Karpas-422 (cell line): ENCODE measurements at places on chromosomes 13 and 19.

DNA sequence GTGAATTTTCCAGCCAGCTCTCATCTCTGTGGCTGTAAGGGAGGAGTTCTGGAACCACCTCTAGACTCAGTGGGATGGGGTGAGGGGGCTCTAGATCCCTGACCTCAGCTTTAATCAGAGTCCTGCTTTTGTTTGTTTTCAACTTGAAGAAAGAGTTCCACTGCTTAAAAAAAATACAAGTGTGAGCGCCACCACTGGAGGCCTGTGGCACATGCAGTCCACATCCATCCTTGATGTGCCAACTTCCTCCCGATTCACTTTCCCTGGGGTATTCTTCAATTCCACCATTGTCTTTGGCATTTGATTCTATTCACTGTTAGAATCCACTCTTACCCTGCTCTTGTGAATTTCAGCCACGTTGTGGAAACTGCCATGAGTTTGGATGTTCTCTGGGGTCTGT is 62.4 kb upstream of the GJB6 start:
- no peaks in the 10 kb centered on the region for H3K36me3 ChIP-seq
- H3K4me3 ChIP-seq = no peak overlapping the region
- H3K27me3 ChIP-seq = no peaks in the 10 kb centered on the region
- no peak for DNase-seq
- peaks cover 25% of the 10 kb centered on the region for H3K4me1 ChIP-seq
- H3K27ac ChIP-seq = no peak overlapping the region

DNA sequence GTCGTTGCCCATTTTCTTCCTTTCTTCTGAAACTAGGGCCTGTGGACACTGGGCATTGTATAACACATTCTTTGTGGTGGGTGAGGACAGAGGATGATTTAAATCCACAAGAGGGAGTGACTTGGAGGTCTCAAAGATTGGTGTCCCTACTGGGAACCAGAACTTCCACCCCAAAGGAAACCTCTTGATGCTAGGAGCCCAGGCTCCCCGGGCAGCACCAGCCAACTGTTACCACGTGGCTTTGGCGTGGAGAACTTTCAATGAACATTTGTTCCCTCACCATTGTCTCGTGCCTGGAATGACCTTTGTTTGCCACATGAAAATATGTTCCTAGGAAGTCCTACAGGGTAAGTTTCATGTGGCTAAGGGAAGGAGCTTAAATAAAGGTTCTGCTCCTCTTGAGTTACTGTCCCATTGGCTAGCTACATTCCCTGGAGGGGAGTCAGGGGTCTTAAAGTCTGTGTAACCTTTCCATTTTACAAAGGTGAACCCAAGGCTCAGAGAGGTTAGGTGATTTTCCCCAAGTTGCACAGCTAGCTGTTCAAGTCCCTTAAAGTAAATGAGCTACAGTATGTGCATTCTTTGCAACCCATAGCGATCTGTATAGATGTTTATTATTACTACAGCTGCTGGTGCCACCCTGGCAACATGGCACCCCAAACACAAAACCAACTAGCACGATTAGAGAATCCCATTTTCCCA is 5.0 kb upstream of the CDX2 start:
- H3K4me1 ChIP-seq = no peaks in the 10 kb centered on the region
- H3K36me3 ChIP-seq = no peaks in the 10 kb centered on the region
- peak; percentile 4 for DNase-seq
- no peaks in the 10 kb centered on the region for H3K27me3 ChIP-seq
- no peak overlapping the region for H3K4me3 ChIP-seq
- H3K27ac ChIP-seq = no peak overlapping the region

- no peaks in the 10 kb centered on the region for H3K36me3 ChIP-seq
- H3K4me1 ChIP-seq = no peaks in the 10 kb centered on the region
- no peaks in the 10 kb centered on the region for H3K27me3 ChIP-seq
- no peak overlapping the region for H3K27ac ChIP-seq
These were observed 64.5 kb downstream of the CHST8 start for GRCh38 chr19:33686262-33686661.

GRCh38 chr13:33934951-33935371 is 117.0 kb downstream of the RFC3 start:
- H3K36me3 ChIP-seq = no peaks in the 10 kb centered on the region
- no peak overlapping the region for H3K27ac ChIP-seq
- H3K4me1 ChIP-seq = peaks cover 48% of the 10 kb centered on the region

DNA sequence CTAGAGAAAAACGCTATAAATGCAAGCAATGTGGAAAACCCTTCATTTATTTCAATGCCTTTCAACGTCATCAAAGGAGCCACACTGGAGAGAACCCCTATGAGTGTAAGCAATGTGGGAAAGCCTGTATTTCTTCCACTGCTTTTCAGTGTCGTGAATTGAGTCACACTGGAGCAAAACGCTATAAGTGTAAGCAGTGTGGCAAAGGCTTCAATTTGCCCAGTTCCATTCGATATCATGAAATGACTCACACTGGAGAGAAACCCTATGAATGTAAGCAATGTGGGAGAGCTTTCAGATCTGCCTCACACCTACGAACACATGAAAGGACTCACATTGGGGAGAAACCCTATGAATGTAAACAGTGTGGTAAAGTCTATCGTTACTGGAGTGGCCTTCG is 27.4 kb downstream of the ZNF20 start:
- H3K27me3 ChIP-seq = no peaks in the 10 kb centered on the region
- no peak overlapping the region for H3K27ac ChIP-seq
- H3K4me3 ChIP-seq = no peak overlapping the region
- peaks cover 47% of the 10 kb centered on the region for H3K36me3 ChIP-seq

DNA sequence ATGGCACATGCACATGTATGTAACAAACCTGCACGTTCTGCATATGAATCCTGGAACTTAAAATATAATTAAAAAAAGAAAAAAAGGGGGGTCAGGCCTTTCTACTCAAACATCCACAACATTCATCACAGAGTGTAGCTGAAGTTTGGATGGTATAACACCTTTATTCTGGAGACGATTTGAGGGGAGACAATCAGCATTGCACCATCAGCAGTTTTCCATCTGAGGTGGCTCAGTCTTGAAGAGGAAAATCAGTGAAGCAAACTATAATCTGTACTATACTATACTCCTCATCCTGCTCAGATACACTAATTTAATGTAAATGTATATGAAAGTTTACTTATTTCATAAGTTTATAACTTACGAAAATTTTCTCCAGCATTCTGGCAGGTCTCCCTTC is 969.7 kb downstream of the SLITRK1 start:
- no peak for DNase-seq
- H3K4me1 ChIP-seq = no peaks in the 10 kb centered on the region
- H3K27ac ChIP-seq = no peak overlapping the region
